ENCODE measurements at places on chromosomes 6 and 20. TPM values are rescaled to one million over a fixed set of nuclear protein-coding genes. Genes with fewer than 3 reads are reported as not detected.

Gene TAAR9
- total RNA-seq = not detected

Gene PLA2G7
- 1.5 TPM for total RNA-seq

Gene CNBD2
- total RNA-seq = 12.9 TPM

Gene PTCRA
- total RNA-seq = not detected

Gene MUC22
- not detected for total RNA-seq

Gene WFDC5
- not detected for total RNA-seq

Gene EEF1A2
- total RNA-seq = not detected

Gene SLC17A1
- total RNA-seq = not detected

Gene ARFGEF3
- 5.9 TPM for total RNA-seq

Gene BPIFA1
- not detected for total RNA-seq

Gene C20orf202
- total RNA-seq = not detected

Gene TSHZ2
- 26.9 TPM for total RNA-seq

Gene ASCC3
- 23.7 TPM for total RNA-seq

Gene IL17F
- total RNA-seq = not detected

Gene SRSF3
- 185 TPM for total RNA-seq

Gene RNF182
- total RNA-seq = not detected

Gene PROKR2
- total RNA-seq = not detected

Gene FNDC11
- total RNA-seq = 0.21 TPM

Gene RAET1L
- total RNA-seq = not detected

Gene LIN28B
- total RNA-seq = not detected

Gene SYCP2L
- 3.7 TPM for total RNA-seq

Gene RSPH9
- not detected for total RNA-seq

Gene DDO
- total RNA-seq = 0.59 TPM

Gene SRMS
- not detected for total RNA-seq

Gene PTCHD4
- total RNA-seq = 2.7 TPM

Gene PBOV1
- total RNA-seq = not detected

Gene ASF1A
- total RNA-seq = 12.9 TPM

Gene VSX1
- total RNA-seq = not detected

Gene CDKAL1
- total RNA-seq = 14.9 TPM

Gene KCNK17
- total RNA-seq = 1.1 TPM

Gene RAB44
- total RNA-seq = 0.39 TPM

Gene ZFP57
- not detected for total RNA-seq

Gene SLC22A16
- not detected for total RNA-seq

Gene TPBG
- total RNA-seq = 12.3 TPM

Gene RAD21L1
- total RNA-seq = not detected

Gene PLEKHG1
- total RNA-seq = 48.2 TPM

Gene EDN1
- 18.2 TPM for total RNA-seq

Gene MOG
- total RNA-seq = not detected
